Left renal pelvis (tissue), 4 donors: ENCODE measurements at places on chromosomes 4 and X. TPM values are rescaled to one million over a fixed set of nuclear protein-coding genes. Genes with fewer than 3 reads are reported as not detected.

NOX1 gene
- polyA plus RNA-seq = 1.4 TPM

DNA sequence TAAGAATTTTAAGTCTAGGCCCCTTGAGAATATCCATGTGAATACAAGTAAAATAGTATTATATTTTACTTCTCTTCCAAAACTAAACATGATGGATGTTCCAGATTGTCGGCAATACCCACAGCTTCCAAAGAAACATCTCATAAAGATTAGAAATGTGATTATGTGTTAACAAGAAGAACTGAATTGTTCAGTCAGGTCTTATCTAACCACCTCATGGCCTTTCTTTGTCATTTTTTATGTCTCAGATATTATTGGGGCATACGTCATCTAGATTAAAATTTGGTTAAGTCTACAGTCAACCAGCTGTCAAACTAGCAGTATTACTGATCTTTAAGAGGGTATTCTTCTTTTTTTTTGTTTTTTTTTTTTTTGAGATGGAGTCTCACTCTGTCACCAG is 10.0 kb downstream of the EPGN start:
- DNase-seq = no peak

- DNase-seq = no peak
Measured at GRCh38 chrX:13268874-13269273, 51.0 kb downstream of the ATXN3L start.

GRCh38 chr4:78145622-78146021 is 88.5 kb downstream of the FRAS1 start:
- no peak for DNase-seq

- DNase-seq = no peak
Measured at GRCh38 chrX:40078489-40079227, 19.1 kb downstream of the BCOR start.

GRCh38 chrX:88605222-88605583 is 141.8 kb upstream of the CPXCR1 start:
- DNase-seq = no peak

ACE2 gene
- 33.0 TPM for polyA plus RNA-seq

DNA sequence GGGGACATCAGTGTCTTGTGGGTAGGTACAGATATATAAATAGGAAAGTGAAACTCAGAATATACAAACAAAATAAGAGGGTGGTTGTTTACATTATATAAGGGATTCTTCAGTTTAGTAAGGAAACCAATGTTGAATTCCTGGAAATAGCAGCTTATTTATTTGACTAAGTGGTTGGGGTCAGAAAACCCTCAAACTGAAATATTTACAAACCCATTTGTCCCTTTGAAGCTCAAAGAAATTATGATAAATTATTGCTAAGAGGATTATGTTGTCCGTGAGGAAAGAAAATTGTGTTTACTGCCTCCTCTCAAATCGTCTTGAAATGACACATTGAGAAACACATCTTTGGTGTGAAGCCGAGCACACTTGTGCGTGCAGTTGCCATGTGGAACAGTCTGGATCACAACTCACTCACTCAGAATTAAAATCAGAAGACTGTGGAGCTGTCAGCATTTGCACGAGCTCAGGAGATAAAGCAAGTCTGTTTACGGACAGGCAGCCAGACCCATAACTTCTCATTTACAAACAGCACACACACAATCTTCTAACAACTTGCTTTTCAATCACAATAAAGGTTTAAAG is 46.8 kb upstream of the SETD7 start:
- no peak for DNase-seq

DRD5 gene
- polyA plus RNA-seq = 0.70 TPM

DNA sequence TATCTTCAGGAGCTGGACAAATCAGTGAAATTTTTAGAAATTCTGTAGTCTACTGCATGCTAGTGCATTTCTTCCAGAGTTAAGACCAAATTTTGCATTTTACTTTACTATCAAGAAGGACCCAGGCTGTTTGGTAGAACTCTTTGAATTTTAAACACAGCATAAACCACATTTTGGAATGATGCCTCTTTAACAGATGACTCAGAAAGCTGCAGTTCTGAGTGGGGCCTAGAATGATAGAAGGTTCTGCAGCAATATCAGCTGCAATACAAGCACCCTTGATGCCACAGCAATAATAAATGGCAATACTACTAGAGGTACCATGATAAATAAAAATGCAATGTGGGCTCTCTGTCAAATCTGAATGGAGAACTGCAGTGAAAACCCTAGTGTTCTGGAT is 198.7 kb downstream of the TMA16 start:
- no peak for DNase-seq

DNA sequence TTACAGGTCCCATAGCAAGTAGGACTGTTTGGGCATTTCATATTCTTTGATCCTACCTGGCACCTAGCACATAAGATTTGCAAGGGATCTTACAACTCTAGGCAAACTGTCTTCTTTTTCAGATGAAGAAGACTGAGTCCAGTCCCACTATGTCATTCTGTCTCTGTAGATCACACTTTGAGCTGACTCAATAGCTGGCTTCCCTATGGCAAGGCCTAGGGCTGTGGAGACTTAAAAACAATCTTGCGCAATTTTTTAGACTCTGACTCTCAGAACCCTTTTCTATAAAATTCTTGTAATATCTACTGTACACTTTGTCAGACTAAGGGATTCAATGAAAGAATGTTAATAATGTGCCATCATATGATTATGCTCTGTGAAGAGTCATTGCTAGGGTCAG is 26.7 kb downstream of the OTC start:
- no peak for DNase-seq

DNA sequence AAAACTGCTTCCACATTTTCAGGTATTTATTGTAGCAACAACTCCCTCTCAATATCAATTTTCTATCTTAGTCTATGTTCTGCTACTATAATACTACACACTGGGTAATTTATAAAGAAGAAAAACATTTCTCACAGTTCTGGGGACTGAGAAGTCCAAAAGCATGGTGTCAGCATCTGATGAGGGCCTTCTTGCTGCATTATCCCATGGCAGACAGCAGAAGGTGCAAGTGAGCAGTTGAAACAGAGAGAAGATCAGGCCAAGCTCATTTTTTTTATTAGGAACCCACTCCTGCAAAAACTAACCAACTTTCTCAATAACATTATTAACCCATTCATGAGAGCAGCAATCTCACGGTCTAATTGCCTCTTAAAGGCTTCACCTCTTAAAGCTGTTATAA is 376.0 kb downstream of the RAB28 start:
- no peak for DNase-seq

PDGFRA gene
- polyA plus RNA-seq = 163 TPM

DNA sequence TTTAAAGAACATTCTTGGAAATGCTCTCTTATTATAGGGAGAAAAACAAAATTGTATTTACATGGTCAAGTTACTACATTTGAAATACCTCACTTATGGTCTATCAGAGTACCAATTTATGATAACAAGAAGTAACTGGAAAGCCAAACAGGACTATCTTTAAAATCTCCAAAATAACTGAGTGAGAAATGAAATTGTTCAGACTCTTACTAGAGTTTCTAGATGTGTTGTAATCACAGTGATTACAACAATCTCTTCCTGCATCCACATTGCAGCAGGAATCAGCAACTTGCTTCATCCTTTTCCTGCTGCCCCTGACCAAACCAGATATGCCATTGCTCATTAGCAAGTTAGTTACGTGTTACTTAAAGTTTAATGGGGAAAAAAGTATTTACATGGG is 245.2 kb upstream of the SMIM31 start:
- no peak for DNase-seq

- no peak for DNase-seq
Measured at GRCh38 chr4:100246697-100247096, 56.4 kb upstream of the DDIT4L start.

DNA sequence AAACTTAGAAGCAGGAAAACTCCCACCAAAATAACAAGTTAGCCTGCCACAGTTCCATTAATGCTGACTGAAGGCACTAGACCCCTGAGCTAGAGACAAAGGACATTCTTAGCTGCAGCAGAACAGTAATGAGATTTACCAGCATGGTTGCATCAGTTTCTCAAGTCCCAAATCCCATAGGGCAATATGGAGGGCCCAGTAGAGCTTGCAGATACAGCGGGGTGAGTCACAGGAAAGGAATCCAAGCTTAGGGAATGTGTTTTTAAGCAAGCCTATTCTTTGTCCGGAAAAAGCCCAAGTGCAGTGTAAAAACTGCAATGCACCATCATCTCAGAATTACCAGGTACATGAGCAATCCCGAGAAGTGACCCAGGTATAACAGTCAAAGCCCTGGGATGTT is 51.3 kb upstream of the EXOC1L start:
- DNase-seq = no peak

DNA sequence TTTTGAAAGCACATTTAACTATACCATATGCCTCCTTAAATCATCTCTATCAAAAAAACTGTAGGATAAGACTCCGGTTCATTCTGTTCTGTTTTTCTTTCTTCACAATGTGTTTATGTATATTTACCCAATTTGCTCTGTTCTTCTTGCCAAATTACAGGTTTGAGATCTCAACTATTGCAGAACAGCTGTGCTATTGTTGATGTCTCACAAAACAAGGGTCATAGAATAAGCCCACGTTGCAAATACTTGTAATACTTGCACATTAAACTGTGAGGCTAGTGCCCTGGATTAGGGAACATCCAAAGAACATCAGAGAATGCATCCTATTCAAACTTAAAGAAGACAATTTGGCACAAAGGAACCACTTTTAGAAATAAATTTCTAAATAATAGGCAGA is 45.4 kb downstream of the ANTXR2 start:
- no peak for DNase-seq

DNA sequence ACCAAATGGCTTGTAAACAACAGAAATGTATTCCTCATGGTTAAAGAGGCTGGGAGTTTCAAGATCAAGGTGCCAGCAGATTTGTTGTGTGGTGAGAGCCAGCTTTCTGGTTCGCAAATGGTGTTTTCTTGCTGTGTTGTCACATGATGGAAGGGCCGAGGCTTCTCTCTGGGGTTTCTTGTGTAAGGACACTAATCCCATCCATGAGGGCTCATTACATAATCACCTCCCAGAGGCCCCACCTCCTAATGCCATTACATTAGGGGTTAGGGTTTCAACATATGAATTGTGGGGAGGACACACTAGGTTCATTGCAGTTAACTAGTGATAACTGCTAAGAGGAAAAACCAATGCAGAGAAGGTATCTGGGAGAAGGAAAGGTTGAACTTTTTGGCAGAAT is 103.5 kb upstream of the ENPEP start:
- DNase-seq = no peak

DNA sequence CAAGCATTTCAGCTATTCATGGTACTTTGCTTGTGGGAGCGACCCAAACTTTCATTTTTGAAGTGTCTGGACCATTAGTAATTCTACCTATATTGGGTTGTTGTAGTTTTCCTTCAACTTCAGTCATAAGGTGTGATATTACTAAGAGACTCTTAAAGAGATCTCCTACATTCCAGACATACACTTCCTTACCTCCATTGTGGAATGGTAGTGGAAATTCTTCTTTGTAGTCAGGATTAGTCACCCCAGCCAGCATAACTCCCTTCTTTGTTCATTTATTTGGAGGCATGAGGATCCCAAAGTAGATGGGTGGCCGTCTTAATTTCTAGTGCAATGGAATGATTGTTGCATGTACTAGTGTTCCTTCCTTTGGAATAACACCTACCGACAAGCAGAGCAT is 991.4 kb downstream of the ARAP2 start:
- no peak for DNase-seq
